NCI-H1092 (cell line): ENCODE measurements at places on chromosomes 16 and 17.
A peak's percentile ranks its signal among the peaks of the same experiment; 100 is the strongest.

DNA sequence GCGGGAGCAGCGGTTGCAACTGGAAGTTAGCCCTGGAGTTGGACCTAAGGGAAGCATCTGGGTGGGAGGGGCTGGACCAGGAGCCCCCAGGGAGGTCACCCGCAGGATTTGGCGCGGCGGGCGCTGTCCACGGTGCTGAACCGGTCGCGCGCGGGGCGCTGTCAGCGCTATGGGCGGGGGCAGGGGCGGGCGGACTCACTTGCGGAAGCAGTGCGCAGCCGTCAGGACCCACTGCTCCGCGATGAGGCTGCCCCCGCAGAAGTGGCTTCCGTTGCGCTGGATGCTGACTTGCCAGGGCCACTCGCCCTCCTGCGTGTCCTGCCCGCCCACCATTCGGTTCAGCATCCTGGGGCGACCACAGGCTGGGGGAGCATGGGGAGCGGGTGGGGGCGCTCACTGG is 4.5 kb downstream of the PRSS27 start:
- no peak for DNase-seq

DNA sequence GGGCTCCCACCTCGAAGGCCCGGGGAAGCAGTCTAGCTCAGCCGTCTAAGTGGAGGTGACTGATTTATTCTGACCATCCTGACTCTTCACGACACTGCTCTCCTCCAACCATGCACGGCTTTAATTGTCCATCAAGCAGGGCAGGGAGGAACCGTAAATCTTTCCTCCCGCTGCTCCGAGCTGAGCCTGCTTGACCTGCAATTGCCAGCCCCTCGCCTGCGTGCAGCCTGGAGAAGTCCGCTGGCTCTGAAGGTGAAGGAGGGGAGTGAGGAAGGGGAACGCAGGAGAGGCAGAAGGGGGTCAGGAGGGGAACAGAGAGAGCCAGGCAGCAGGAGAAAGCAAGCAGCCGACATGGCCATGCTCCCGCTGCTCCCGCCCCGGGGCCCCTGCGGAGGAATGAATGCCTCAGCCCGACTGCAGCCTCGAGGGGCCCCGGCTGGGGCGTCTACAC is 10.1 kb downstream of the RBFOX3 start:
- no peak for DNase-seq

- no peak for DNase-seq
Measured at GRCh38 chr16:23650674-23651416, 9.6 kb downstream of the DCTN5 start.

DNA sequence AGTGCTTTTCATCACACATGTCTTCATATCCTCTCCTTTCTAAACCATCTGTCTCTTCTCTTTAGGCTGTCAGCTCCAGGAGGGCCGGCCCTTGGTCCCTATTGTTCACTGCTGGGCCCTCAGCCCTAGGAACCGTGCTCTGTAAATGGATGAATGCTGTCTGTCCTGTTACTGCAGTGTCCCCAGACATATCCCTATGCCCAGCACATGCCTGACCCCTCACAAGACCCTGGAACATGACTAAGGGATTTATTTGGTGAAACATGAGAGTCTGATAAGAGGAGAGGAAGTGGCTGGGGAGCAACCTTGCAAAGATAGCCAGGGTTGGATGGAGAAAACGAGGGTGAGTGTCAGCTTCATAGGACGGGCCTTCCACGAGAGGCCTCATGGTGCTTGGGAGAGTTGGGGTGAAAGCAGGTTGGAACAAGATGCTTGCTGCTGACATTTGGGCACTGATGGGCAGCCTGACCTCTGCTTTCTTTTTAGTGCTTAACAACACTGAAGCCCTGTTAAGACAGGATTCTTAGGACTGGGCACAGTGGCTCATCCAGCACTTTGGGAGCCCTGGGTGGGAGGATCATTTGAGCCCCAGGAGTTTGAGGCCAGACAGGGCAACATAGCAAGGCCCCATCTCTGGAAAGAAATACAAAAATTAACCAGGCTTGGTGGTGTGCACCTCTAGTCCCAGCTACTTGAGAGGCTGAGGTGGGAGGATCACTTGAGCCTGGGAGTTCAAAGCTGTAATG is 39.0 kb downstream of the ABCC1 start:
- DNase-seq: no peak

- no peak for DNase-seq
Measured at GRCh38 chr16:9929836-9930235, 252.4 kb downstream of the GRIN2A start.

DNA sequence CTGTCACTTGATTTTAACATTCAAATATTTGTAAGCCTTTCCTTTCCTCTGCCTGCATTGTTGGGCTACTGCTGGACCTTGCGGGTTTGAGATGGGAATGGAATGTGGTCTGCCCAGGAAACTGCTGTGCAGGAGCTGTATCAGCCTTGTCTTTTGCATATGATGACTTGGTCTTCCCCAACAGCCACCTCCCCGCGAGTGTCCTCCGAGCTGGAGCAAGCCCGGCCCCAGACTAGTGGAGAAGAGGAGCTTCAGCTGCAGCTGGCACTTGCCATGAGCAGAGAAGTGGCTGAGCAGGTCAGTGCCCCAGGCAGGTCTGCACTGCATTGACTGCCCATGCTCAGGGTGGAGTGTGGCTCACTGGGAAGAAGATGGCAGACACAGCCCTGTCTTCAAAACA is 52.8 kb downstream of the B9D1 start:
- DNase-seq: no peak

GRCh38 chr17:78886954-78887353 is 16.0 kb downstream of the CEP295NL start:
- no peak for DNase-seq

DNA sequence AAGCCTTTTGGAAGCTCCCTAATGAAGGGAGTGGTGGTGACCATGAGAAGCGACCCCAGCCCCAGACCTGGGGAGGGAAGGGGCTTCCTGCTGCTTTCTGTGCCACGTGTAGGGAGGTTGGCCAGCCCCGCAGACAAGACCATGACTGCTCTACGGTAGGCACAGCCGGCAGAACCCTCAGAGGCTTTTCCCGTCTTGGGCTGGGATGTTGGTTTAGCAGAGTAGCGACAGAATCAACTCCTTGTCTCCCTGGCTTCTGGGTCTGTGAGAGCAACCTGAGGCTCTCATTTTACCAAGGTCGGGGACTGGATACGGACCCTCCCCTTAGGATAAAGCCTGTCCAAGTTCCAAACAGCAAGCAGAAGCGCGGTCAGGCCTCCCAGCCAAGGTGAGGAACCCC is 123.3 kb downstream of the AXIN2 start:
- DNase-seq: no peak

DNA sequence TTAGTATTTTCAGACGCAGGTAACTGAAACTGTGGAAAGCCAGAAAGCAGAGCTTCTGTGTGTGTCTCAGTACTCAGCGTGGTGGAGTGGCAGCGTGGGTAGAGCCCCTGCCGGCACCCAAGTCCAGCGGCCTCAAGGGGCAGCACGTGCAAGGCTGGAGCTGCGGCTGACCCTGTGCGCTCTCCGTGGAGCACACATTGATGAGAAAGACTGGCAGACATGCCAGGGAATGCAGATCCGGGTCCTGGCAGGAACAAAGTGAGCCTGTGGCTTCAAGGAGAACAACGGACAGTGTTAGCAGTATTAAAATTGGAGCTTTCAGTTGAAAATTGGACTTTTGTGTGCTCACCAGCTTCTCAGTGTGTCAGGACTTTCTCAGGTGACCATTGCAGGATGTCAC is 23.3 kb downstream of the ZC3H18 start:
- no peak for DNase-seq

DNA sequence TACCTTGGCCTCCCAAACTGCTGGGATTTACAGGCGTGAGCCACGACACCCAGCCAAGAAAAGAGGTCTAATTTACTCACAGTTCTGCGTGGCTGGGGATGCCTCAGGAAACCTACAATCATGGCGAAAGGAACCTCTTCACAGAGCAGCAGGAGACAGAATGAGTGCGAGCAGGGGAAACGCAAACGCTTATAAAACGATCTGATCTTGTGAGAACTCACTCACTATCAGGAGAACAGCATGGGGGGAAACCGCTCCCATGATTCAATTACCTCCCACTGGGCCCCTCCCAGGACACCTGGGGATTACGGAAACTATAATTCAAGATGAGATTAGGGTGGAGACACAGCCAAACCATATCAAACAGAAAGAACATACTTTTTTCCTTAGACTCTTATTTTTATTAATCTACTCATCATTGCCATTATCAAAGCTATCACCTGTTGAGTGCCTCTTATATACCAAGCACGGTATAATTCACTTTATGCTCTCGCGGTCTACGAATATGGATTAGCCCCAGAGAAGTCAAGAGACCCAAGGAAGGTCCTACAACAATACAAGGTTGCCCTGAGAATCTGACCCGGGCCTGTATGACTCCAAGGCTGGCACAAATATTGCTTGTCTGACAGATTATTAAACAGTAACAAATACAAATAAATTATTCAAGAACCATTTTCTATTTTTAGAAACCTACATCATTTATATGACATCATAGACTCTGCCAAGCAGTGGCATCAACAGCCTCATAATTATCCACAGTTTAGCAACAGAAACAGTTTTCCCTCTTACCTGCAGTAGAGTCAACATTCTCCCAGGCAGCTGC is 2.4 kb downstream of the POLR3K start:
- no peak for DNase-seq

GRCh38 chr17:47368262-47368661 is 44.5 kb downstream of the EFCAB13 start:
- DNase-seq: no peak

DNA sequence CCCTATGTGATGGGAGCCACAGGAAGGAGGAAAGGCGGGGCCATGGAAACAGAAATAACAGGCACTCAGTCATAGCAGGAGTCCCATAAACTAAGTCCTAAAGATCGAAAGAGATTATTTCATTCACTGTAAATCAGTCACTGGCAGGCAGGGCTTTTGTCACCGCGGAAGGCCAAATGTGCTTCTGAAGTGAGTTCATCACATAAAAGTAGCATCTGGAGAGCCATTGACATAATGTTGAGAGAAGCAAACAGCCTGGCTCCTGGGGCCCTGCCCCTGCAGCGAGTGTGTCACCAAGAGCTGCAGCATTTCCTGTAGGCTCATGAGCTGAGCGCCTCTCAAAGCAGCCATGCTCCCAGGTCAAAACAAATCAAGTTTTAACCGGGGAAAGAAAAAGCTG is 476.2 kb downstream of the HAPSTR1 start:
- no peak for DNase-seq

DNA sequence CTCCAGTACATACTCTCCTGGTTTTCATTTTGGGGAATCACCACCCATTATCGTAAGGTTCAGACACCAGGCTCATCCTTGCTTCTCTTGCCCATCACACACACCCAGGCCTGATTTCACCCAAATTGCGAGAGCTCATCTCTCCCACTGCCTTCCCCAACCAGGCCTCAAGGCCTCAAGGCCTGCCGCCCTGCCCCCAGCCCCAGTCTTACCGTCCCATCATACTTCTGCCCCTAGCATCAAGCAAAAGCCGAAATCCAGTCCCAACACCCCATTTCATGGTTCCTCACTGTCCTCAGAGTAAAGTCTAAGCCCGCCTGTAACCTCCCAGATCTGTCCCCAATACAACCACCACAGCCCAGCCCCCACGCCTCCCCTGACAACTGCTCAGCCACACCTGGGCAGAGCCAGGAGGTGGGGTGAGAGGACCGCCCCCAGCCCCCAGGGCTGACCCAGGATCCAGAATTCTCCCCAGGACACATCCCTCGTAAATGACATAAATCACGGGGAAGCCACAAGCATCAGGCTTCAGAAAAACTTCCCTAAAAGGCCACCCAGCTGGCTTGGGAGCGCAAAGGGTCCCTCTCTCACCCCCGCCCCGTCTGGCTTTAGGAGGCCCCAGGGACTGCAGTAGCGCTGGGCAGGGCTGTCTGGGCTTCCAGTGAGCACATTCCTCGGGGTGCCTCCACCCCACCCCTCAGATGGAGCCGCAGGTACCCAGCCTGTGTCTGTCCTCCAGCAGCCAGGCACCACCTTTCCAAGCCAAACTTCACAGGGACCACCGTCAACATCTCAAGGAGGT is 9.6 kb upstream of the P2RX1 start:
- DNase-seq: no peak

- DNase-seq: no peak
Measured at GRCh38 chr17:49362723-49363117, 670 bp upstream of the ZNF652 start.

DNA sequence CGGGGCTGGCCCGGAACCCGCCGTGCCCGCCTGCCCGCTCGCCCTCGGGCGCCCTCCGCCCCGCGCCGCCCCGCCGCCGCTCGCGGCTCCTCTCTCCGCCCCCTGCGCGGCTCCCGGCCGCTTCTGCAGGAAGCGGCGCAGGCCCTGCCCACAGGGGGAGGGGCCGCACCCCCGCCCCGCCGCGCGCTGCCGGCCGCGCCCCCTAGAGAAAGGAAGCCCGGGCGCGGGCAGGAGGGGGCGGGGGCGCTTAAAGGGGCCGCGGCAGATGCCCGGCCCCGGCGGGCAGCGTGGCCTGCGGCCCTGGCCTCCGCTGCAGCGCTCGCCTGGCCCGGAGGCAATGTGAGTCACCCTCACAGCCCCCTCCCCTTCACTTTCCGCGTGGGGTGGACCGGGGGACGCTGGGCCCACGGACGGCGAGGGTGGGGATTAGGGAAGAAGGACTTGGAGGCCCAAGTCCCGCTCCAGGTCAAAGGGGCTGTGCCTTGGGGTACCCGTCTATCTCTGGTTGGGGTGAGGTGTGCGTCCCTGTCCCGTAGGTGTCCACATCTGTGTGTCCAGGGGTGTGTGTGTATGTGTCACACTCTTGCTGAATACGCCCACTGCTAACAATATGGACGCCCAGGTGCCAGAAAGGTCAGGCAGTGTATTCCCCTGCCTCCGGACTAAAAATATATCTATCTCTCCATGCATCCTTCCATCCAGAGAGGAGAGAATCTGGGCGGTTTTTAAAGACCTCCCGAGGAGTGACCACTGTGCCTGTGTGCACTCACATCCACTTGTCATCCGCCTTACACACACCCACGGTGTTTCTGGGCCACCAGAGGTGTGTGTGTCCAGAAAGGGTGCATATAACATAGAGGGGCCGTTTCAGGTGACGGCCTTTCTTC is at the start of gene GIT1:
Gene GIT1, minus strand, starts transcription at position 125 of the 887 bp plus-strand sequence. CDS start 270 bp downstream, outside the sequence.
- peak; percentile 80 for DNase-seq

DNA sequence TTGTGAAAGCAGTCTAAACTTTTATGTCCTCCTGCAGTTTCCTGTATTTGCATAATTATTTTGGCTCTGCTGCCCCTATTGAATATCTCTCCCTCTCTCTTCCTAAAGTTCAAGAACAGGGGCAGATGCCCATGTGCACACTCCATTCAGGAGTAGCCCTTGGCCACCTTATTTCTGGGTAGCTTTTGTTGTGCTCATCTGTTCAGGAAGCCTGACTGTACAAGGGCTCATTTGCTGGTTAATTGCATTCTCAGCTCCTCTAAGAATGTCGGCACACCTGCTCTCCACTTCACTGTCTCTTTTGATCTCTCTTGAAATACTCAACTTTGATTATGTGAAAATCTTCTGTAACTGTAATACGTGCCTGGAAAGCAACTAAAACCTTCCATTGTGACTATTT is 1378.8 kb upstream of the CDH8 start:
- DNase-seq: no peak

- DNase-seq: no peak
Measured at GRCh38 chr16:732332-732731, 5.4 kb downstream of the HAGHL start.

GRCh38 chr16:66834746-66835145 is 4.0 kb upstream of the NAE1 start:
- no peak for DNase-seq
